ENCODE measurements at places on chromosomes 1 and 21.

GRCh38 chr1:1306070-1306660 is 1.6 kb downstream of the ACAP3 start:
- no peak for DNase-seq

DNA sequence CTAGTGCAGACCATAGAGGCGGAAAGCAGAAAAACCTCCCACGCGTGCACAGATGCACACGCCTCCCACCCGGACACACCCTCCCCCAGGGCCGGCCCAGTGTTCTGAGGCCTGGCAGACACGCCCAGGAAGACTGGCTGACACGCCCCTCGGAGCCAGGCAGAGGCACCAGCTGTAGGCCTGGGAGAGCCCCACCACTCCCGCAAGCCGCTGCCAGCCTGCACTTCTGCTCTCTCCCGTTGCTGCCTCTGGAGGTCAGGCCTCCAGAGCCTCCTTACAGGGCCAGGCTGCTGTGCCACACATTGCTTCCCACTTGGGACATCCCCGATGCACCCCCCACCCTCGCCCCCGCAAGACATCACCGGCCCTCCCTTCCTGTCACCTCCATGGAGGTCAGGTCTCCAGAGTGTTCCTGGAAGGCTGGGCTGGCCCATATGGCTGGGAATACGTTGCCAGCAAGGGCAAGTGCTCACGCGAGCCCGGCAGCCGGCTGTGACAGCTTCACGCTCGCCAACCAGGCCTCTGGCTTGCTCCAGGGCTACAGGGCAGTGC is 40.4 kb downstream of the CASZ1 start:
- DNase-seq = no peak

GRCh38 chr1:22643381-22643780 is at the start of gene C1QC:
Gene C1QC (plus strand): TSS chr1:22643633. CDS start chr1:22644024, 391 bp downstream.
- no peak for DNase-seq

DNA sequence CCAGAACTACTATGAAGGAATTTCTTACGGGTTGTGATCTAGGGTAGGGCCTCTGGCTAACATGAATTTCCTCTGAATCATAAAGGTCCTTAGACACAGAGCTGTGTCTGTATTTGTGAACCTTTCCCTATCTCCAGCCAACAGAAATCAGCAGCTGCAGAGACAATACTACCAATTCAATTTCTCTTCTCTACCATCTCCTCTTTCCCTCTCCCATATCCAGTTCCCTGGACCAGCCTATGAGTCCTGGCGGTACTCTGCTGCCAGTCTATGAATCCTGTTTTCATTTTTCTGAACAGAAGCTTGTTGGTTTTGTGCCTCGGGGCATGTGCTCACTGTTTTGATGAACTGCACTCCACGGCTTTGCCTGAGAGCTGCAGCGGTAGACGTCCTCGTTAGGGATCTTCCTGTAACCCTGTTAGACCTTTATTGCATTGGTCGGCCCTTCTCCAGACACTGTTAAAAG is 458.0 kb upstream of the VAMP3 start:
- DNase-seq = no peak

- DNase-seq = no peak
Measured at GRCh38 chr1:218705911-218706893, 361.1 kb downstream of the TGFB2 start.

- no peak for DNase-seq
Measured at GRCh38 chr1:87305762-87306161, 22.9 kb upstream of the LMO4 start.

DNA sequence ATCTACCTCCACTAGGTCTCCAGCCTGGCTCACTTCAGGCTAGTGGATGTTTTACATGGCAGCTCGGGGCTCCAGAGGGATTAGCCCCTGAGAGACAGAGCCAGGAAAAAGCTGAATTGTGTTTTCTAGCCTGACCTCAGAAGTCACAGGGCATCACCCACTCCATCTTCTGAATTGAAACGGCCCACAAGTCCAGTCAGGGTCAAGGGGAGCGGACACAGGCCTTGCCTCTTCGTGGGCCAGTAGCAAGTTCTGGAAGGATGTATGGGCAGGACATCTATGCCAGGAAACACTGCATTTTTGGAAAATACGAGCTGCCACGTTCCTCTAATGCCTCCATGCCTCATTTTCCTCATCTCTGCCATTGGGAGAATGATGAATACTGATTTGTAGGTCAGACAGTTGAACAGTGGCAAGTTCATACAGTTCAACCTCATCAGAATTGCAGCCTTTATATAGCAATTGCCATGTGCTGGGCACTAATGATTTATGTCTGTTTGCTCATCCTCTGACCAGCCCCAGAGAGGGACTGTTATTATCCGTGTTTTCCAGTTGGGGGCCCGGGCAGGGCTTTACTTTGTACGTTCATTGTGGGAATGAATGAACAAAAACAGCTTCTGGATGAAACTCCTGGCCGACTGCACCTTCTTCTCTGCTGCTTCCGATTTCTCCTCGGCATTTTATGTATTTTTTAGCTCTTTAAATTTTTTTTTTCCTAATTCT is 23.2 kb upstream of the PCBP3 start:
- no peak for DNase-seq

GRCh38 chr1:225603538-225604354 is 49.2 kb downstream of the ENAH start:
- DNase-seq = no peak

- DNase-seq = no peak
Measured at GRCh38 chr1:115676498-115677181, 34.9 kb downstream of the VANGL1 start.

DNA sequence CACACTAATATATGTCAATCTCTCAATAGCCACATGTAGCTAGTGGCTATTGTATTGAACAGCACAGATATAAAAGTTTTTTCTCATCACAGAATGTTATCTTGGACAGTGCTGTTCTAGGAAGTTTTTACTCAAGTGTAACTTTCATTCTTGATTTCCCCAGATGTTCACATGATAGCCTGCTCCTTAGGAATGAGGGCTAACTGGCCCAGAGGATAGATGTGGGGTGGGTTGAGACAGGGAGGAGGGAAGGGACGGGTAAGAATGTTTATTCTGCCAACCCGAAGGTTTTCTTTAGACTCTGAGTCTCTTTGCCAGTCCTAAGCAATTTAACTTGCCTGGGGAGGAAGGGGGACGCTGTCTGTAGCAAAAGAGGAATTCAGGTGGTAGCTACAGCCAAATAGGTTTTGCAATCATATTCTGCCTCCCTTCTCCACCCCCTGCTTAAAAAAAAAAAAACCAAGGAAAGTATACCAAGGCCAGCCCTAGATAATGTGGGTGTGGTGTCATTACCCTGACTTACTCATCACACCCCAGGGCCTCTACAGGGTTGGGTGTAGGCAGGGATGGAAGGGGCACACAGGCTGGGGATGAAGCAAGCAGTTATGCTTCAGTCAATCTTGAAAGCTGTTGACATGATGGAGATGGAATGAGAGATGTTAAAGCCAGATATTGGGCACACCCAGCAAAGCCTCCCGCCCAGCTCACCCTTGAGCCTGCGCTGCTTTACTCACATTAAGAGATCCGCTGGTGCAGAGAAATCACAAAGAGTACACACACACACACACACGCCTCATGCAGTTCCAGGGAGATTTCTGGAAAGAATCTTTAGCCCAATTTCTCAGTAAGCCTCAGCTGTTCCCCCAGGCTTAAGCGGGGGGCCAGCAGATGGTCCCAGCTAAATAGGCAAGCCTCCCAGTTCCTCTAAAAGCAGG is 59.9 kb downstream of the PLXNA2 start:
- DNase-seq = no peak

- DNase-seq = no peak
Measured at GRCh38 chr1:210715072-210715471, 386.4 kb downstream of the HHAT start.

DNA sequence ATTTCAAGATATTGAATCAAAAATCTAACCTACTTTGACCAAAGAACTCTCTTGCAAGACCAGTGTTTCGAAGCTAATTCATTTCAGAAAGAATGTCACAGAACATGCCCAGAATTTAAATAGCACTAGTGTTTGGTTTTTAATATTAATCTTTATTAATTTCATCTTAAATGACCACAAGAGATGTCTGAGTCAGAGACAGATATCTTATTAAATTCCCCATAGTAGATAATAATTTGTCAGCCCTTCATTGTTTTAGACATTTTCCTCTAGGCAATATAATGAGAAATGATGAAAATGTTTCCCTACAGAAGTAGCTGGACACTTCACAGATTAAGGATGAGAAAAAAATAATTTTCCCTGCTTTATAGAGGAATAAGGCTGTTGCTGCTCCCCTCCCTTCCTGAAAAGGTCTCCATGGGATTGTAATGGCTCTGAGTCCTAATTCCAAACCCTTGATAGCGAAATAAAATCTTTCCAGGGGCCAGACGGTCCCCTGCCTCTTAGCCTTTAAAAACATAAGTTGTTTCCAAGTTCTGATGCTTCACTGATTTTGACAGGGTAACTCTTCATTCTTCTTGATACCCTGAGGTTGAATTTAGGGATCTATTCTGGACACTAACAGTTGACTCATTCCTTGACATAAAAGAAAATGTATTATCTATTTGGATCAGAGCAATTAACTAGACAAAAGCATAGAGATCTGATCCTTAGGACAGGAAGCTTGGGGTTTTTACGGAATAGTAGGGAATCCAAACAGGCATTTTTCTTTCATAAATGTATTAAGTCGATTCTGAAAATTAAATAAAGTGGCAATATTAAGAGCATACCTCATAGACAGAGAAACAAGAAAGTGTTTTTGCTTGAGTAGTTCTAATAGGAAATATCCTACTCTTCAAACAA is 820.8 kb downstream of the BRINP3 start:
- DNase-seq = no peak

- DNase-seq = no peak
Measured at GRCh38 chr1:48229317-48229716, 6.8 kb downstream of the SLC5A9 start.

DNA sequence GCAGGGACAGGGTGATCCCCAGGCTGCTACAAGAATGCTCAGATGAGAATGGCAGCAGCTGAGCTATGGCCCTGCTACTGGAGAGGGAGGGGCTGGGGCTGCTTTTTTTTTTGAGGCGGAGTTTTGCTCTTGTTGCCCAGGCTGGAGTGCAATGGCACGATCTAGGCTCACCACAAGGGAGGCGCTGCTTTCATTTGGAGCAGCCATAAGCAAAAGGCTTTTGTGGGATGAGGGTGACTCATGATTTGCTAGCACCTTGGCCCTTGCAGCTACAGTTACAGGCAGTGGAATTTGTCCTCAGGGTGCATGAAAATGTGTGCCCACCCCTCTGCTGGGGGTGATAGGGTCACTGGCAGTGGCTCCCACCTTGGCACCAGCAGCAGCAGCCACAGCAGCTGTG is 32.4 kb upstream of the CYP4A22 start:
- no peak for DNase-seq

DNA sequence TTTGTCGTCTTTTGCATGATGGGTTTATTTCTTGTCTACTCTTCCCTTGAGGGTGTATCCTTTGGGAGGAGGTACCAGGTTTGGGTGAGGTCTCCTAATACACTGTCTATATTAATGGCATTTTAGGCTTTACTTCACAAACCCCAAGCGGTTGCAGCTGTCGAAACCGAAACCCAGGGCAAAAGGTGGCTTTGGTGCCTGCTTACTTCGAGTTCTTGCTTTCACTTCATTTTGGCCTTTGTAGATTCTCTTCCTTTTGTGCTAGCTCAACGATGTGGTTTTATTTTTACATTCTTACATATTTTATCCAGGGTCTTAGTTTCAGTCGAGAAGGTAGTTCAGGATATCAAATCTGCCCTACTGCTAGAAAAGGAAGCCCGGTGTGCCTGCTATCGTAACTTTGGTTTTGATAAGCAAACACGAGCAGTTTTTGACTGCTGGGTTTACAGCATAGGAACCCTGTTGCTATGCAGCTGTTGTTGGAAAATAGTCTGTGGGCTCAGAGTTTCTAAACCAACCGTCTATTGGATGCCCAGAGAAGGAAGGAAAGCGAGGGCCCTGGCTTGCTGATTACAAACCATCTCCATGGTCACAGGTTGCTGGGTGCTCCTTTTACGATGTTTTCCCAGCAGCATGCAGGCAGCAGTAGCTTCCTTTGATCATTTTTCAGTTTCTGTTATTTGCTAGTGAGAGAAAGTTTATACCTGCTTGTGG is 9.8 kb upstream of the TSPAN2 start:
- peak; percentile 79 for DNase-seq

- DNase-seq = no peak
Measured at GRCh38 chr1:44654621-44655187, 19.6 kb downstream of the TMEM53 start.

GRCh38 chr1:68221980-68222373 is 10.3 kb downstream of the WLS start:
- DNase-seq = no peak

DNA sequence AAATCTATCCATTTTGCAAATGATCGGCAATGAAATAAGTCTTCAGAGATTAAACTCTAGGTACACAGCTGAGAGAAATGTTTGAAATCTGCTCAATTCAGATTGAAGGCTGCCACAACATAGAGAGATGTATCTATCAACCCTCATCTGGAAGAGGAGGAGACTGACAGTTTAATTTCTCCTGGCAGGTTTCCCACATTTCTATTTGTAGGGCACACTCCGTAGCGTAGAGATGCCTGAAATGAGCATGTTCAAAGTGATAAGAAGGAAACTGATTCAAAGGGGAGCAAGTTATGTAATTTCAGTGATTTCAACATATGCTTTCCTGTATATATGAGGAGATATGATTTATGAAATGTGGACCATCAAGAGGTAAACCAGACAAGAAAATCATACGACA is 44.1 kb downstream of the NIBAN1 start:
- DNase-seq = no peak

GRCh38 chr1:220927442-220927841 is 48.2 kb downstream of the HLX start:
- no peak for DNase-seq

- DNase-seq = no peak
Measured at GRCh38 chr1:234406871-234407270, 33.6 kb downstream of the COA6 start.

DNA sequence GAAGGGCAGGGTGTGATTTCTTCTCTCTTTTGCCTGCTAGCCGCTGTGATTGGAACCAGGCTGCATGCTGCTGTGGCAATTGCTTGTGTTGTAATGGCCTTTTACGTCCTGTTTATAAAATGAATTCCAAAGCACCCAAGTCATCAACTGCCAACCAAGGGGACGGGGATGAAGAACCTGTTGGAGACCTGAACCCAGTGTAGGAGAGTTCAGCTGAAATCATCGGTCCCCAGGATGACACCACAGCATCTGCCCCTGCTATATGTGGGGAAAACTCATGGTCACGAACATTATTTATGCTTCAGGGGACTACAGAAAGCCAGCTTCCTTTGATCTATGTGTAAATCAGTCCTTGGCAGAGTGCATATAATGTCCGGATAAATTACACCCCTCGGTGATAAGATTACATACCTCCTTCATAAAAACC is 3.8 kb downstream of the TMEM167B start:
- DNase-seq = no peak

Measured in coronary artery (tissue), 2 donors.